HS-5 (cell line): ENCODE measurements at places on chromosomes 2 and 18.
A peak's percentile ranks its signal among the peaks of the same experiment; 100 is the strongest.

DNA sequence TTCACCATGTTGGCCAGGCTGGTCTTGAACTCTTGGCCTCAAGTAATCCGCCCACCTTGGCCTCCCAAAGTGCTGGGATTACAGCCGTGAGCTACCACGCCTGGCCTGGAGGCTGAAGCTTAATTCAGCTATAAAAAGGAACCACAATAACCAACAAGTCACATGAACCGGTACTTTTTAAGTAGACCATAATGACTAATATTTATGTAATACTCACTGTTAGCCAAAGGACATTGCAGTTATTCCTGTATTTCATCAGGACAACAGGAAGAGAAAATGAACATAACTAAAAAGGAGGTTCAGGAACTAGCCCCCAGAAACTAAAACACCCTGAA lies 49.0 kb upstream of the TMEM87B start:
- DNase-seq = peak; percentile 40

- DNase-seq = no peak
These were observed 35.1 kb downstream of the TMEM18 start for GRCh38 chr2:641872-642815.

GRCh38 chr2:8628866-8629209 lies 53.0 kb upstream of the ID2 start:
- no peak for DNase-seq

- DNase-seq = no peak
These were observed 131.2 kb downstream of the TMEM18 start for GRCh38 chr2:545711-546650.

DNA sequence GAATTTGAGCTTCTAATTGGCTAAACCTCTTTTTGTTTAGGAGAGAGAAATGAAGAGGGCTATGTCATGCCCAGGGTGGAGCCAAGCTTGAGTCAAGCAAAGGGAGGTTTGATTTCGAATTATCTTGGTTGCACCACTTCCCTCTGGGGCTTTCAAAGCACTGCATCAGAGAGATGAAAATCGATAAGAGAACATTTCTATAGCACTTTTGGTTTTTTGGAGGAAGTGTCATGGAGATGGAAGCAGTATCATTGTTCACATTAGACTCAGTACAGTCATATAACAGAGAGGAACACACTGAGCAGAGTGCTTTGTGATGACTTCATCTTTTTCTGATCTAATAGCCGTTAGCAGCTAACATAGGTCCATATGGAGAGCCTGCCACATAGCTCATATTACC lies 120.3 kb upstream of the UXS1 start:
- DNase-seq = no peak

- no peak for DNase-seq
These were observed 1107.2 kb downstream of the DPP10 start for GRCh38 chr2:115549611-115550130.

DNA sequence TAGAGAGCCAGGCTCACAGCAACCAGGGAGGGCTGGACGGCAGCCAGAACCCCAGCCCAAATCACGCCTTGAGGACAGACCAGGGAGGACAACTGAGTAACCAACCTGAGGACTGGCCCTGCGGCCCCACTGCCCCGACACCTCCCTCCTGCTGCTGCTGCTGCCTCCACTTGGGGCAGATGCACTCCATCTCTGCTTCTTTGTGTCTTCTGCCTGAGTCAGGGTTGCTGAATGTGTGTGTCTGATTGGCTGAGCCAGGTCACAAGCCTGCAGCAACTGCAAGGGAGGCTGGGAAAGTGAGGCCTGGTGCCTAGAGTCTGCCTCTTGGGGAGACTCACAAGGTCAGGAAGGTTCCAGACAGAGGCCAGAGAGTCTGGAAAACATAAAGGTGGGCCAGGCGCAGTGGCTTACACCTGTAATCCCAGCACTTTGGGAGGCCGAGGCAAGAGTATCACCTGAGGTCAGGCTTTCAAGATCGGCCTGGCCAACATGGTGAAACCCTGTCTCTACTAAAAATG lies 83.4 kb downstream of the ZFP36L2 start:
- DNase-seq = no peak

- no peak for DNase-seq
These were observed 95.8 kb downstream of the TMEM163 start for GRCh38 chr2:134623046-134623445.

GRCh38 chr2:99863903-99864270 lies 278.5 kb downstream of the AFF3 start:
- DNase-seq = no peak

DNA sequence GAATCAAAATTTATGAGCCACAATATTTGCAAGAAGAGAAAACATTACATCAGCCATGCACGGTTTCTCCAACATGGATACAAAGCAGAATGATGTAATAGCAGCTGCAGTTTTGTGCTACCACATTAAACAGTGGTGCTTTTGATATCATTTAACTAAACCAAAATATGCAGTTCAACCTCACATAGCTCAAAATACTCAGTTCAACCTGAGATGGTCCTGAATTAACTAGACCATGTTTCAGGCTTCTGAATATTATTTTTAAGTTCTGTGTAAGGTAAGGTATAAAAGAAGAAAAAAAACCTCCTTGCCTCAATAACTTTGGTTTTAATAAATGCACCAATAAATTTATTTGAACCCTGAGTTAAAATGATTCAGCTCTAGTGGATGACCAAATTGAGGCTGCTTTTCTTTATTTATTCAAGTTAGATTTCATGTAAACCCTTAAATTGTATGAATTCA lies 18.8 kb upstream of the TSPYL6 start:
- DNase-seq = peak; percentile 8

DNA sequence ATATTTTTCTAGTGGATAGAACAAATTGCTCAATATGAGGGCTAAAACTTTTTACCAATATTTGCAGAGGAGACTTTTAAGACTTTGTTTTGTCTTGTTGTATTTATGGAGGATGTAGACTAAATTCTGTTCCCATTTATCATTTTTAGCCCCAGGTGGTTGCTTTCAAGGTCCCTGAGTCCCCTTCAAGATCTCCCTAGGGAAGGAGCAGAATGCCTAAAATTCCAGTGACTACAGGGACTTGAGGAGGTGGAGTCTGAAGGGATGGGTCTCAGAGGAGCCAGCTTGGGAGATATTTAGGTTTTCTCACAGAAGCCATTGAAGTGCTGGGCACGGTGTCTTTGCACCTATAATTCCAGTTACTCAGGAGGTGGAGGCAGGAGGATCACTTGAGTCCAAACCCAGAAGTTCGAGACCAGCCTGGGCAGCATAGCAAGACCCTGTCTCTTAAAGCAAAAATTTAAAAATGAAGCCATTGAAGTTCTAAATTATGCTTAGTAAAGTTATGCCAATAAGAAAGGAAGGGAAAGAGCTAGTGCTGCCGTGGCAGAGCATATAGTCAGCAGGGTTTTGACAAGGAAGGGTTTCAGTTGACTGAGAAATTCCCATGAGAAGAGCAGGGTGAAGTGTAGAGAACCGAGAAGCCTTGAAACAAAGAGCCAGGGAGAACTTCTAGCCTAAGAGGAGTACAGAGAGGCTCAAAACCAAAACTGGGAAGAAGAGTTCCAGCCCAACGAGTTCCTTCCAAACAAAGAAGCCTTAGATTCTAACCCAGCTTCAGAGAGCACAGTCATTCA lies 43.4 kb downstream of the COMMD1 start:
- DNase-seq = no peak

- no peak for DNase-seq
These were observed 114.4 kb upstream of the TMEM200C start for GRCh38 chr18:6009756-6010155.

- no peak for DNase-seq
These were observed 160.5 kb downstream of the TPGS2 start for GRCh38 chr18:36668349-36668748.

GRCh38 chr2:231666171-231667095 lies 41.9 kb upstream of the PTMA start:
- DNase-seq = peak; percentile 63

GRCh38 chr2:141534666-141535362 lies 596.0 kb downstream of the LRP1B start:
- no peak for DNase-seq

- no peak for DNase-seq
These were observed 141.1 kb downstream of the HRH4 start for GRCh38 chr18:24601585-24601984.

DNA sequence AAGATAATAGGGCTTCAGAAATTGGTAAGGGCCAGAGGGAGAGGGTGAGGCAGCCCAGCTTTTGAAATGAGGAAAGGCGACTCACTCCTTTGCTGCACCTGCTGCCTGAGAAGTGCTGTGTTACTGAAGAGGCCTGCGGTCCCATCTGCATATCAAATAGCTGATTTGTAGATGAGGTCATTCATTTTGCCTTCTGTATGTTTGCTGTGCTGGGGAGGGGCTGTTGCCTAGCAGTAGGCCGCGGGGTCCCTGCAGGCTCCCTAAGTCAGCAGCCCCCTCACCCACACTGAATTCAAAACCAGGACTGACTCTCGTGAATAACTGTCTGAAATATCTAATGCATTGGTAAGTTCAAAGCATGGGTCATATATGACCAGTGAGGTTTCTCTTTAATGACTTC lies 377.2 kb downstream of the SOX11 start:
- no peak for DNase-seq

GRCh38 chr2:150591496-150592285 lies 104.2 kb upstream of the RND3 start:
- no peak for DNase-seq

GRCh38 chr2:172227719-172228118 lies 125.0 kb upstream of the DLX2 start:
- no peak for DNase-seq

DNA sequence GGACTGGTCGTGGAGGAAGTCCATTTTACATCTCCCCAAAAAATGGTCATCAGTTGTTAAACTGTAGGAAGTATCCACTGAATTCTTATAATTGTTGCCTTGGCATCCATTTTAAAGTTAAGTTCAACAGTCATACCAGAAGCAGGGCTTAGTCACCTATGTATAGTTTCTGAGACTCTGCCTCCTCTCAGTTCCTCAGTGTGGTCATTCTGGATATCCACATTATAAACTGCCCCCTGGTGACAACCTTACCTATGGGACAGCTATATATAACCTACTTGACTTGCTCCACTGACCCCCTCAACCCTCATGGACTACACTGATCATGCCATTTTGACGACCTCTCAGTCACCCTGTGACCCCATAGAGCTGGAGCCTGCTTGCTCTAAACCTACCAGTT lies 617.0 kb downstream of the LRP1B start:
- DNase-seq = no peak

- DNase-seq = no peak
These were observed 136.4 kb upstream of the PIK3C3 start for GRCh38 chr18:41818381-41819355.

DNA sequence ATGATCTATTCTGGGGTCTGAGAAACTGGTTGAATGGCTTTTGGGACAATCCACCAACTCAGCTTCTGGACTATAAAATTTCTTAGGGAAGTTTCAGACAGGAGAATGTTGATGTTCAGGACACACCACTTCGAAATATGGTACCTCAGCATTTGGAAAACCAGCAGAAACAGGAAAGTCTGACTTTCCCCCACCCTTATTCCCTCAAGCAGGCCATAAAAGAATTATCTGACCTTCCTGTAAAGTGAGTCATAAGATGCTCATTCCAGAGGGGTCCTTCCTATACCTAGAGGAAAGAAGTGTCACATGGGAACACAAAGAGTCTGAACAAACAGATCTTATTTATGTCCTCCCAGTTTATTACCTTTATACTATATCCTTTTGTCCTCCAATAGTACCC lies 415.0 kb downstream of the CPS1 start:
- DNase-seq = no peak

DNA sequence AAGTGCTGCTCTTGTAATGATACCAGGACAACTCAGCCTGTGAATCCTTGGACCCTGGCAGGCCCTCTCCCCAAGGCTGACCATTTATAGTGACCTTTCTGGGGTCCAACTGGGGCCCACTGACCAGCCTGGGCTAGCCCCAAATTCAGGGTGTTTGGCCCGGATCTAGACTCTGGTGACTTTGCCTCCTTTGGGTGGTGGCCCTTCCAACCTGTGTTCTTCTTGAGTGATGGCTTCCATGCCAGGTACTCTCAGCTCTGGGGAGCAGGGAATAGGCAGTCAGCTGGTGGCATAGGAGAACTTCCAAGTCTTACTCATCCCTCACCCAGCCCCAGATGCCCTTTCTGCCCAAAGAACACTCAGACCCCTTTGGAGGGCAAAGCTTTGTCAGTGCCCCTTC lies 10.3 kb downstream of the MYO7B start:
- no peak for DNase-seq

GRCh38 chr2:12688091-12688490 lies 28.6 kb upstream of the TRIB2 start:
- DNase-seq = no peak

DNA sequence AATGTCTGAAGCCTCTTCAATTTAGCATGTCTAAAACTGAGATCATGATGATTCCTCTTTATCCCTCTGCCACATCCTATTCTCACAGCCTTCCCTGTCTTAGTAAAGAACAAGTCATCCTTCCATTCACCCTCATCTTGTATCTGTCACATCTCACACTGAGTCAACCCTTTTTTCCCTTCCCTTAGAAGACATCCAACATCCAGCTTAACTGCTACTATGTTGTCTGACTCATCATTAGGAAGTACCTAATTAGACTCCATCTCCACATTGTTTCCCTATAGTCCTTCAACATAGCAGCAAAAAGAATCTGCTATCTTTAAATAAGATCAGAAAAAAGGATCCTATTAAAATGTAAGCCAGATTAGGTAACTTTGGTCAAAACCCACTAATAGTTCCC lies 85.2 kb upstream of the GRB14 start:
- DNase-seq = peak; percentile 80
